ENCODE measurements at places on chromosomes 4 and X.
A peak's percentile ranks its signal among the peaks of the same experiment; 100 is the strongest.

DNA sequence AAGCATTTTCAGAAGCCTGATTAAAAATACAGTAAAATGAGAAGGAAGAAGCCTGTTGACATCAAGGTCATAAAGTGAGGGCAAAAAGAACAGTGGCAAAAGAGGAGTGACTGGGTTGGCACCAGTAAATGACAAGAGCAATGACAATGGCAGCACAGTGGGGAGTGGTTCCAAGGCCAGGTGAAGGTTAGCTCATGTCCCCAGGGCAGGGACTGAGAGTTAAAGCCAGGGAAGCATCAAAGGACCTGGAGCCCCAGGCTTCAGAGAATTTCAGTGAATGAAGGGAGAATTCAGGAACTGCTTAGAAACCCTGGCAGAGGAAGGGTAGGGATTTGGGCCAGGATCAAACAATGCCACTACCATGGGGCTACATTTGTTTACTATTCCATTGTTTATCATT lies 8.8 kb upstream of the PIGA start:
- no peak for DNase-seq

DNA sequence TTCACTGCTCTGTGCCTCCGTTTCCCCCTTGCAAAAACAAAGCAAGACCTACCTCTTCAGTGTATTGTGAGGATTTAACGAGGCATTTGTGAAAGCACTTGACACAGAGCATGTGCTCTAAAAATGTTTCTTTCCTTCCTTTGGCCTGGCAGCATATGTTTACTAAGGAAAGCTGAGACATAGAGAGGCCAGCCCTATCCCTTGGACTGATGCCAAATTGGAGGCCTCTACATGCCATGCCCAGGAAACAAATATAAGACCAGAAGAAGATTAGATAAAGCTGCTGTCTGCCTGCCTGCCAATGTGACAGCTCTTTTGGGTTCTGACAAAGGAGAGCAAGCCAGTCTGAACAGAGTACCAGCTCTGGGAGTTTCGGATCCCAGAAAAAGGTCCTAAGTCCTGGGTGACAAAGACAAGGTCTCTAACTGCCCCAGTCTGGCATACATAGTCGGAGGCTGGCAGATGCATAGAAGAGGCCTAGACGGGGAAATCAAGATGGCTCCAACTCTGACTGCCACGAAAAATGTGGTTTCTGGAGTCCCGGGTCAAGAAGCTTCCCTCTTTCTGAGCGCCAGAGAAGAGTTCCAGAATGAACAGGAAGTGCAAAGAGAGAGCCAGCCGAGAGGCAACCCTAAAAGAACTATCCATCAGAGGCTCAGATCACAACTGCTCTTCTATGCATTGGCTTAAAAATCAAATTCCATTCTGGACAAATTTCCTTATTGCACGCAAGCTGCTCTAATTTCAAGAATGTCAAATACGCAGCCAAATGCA lies 25.8 kb downstream of the OTUD6A start:
- peak; percentile 64 for DNase-seq

DNA sequence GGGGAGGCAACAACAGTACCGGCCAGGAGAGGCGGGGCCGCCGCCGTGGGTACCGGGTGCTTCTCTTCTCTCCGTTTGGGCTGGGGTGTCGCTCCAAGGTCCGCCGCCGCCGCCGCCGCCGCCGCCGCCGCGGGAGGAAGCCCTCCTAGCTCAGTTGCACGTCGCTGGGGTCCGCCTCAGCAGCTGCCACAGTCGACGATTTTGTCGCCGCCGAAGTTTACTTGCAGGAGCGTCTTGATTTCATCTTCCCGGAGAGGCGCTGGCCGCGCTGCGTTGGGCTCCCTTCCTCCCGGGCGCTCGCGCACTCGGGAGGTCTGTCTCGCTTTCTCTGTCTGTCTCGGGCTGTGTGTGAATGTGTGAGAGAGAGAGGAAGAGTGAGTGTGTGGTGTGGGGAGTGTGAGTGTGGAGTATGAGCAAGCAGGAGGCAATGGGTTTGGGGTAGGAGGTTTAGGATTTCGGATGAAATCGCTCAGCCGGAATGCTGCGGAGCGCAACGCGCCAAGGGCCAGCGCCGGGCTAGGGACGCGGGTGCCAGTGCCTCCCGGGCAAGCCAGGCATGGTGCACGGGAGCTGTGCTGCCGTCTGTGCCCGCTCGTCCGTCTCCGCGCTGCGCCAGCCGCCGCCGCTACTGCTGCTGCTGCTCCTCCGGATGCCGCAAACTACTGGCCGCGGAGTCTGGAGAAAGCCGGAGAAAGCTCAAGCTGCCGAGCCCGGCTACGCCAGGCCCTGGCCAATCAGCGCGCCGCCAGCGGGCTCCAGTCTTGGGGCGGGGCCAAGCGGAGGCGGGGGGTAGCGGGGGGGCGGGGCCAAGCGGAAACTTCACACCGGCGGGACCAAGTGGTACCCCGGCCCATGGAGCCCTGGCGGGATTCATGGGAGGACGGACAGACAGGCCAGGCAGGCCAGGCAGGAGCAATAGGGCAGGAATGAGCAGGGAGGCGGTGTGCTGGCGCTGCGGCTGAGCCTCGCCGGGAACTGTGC lies at the start of gene PCDH19:
Gene PCDH19, minus strand, starts transcription at position 664 of the 981 bp plus-strand sequence. CDS start 1,676 bp downstream, outside the sequence.
- DNase-seq: peak; percentile 37

DNA sequence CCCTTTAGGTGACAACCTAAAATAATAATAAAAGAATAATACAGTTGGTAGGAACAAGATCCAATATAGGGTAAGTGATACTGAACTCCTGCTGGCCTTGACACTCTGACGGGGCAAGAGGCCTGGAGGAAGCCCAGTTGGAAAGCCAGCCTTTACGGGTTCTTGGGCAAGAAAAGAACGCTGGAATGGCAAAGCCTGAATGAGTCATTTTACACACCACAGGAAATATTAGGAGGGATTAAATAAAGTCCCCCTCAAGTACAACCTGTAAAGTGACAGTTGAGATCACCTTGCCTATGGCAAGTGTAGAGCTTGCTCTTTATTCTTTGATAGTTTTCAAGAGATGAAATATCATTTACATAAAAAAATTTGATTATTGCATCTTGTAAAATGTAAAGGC lies 244.5 kb upstream of the TLL1 start:
- no peak for DNase-seq

DNA sequence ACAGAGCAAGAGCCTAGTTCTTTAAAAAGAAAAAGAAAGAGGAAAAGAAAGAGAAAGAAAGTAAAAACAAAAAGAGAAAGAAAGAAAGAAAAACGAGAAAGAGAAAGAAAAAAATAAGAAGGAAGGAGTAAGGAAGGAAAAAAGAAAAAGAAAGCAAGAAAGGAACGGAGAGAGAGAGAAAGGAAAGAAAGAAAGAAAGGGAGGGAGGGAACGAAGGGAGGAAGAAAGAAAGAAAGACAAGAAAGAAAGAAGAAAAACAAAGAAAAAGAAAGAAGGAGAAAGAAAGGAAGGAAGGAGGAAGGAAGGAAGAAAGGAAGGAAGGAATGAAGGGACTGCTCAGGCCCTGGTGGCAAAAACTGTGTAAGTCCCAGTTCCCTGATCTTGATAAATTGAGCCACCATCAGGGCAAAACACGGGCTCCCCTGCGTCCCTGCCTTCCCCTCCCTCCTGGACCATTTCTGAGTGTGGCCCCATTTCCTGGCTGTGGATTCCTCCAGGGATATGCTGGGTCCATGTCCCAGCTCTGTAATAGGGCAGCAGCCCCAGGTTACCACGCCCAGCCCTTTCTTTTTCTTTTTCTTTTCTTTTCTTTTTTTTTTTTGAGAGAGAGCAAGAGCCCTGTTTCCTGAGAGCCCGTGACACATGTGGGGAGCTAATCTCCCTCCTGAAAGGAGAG lies 44.8 kb downstream of the SHOX start:
- DNase-seq: no peak

DNA sequence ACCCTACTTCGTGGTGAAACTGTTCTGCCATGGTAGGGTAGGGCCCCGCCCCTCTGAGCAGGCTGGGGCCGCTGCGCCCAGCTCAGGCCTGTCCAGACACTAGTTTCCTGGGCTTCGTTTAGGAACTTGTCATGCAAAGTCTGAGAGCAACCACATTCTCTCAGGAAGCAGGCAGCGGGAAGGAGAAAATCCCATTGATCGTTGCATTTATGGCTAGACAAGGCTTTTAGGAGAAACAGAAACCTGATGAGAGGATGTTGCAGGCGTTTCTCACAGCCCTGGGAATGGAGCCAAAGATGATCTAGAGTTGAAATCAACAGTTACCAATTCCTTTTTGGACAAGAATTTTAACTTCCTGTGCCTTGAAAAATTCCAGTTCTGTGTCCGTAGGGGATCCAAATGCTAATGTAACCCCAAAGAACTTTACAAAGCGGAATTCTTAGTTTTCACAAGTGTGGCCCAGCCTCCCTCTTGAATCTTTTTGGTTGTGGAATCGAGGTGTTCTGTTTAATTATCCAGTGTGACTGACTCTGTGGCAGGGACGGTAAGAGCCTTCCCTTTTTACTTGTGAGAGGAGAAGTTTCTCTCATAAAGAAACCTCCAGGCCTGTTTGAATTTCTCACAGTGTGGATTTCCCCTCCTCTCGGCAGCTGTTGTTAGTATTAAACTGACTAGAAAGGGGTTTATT lies 4.5 kb upstream of the CXCL9 start:
- peak; percentile 71 for DNase-seq

GRCh38 chrX:46262304-46262703 lies 282.9 kb downstream of the ZNF674 start:
- DNase-seq: no peak

DNA sequence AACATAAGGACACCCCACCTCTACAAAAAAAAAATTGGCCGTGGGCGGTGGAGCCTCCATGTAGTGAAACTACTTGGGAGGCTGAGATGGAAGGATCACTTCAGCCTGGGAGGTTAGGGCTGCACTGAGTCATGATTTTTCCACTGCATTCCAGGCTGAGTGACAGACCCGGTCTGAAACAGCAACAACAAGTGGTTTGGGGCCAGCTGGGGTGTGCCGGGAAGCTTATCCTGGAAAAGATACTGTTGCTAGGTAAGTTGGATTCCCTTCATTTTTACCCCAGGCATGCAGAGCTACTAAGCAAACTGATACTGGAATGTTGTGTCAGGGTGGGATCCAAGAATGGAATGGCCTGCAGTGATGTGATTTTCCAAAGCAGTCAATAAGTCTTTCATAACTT lies 57.0 kb downstream of the XAGE2 start:
- peak; percentile 51 for DNase-seq

GRCh38 chr4:29082684-29083083 lies 1637.5 kb upstream of the PCDH7 start:
- no peak for DNase-seq

DNA sequence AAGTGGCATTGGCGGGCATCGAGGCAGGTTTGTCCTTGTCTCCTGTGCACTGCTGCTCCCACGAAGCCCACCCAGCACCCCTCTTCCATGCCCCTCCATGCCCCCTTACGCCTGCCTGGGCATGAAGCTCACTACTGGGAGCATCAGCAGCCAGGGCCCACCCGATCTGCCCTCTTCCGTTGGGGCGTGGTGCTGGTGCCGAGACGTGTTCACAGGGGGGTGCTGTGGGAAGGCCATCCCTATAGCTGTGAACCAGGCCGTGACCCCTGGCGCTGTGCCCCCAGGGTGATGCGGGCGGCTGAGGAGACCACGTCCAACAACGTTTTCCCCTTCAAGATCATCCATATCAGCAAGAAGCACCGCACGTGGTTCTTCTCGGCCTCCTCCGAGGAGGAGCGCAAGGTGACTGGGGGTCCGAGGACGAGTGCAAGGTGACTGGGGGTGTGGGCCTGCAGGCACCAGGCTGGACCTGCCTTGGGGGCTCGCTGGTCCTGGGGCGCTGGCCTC lies 19.3 kb upstream of the ADD1 start:
- no peak for DNase-seq

- DNase-seq: peak; percentile 18
Observed at GRCh38 chr4:111937368-111937767, 207.9 kb upstream of the FAM241A start.

DNA sequence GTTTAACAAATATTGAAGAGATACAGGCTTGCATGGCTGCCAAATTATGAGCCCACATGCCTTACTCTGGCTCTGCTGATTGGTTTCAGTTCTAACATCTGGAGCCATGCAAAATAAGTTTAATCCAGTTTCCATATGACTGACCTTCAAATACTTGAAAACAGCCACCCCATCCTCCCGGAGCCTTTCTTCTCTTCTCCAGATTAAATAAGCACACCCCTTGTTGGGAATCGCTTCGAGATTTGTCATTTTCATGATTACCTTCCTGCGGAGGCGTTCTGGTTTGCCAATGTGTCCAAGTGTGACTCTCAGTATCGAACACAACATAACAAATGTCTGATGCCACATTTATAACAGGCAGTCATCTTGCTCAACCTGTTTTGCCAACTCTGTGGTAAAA lies 101.6 kb upstream of the JADE1 start:
- DNase-seq: peak; percentile 44

- no peak for DNase-seq
Observed at GRCh38 chr4:120544838-120545237, 377.7 kb downstream of the PRDM5 start.

- no peak for DNase-seq
Observed at GRCh38 chr4:86129546-86129945, 230.3 kb downstream of the MAPK10 start.

- no peak for DNase-seq
Observed at GRCh38 chr4:146134761-146135445, 40.6 kb upstream of the LSM6 start.

DNA sequence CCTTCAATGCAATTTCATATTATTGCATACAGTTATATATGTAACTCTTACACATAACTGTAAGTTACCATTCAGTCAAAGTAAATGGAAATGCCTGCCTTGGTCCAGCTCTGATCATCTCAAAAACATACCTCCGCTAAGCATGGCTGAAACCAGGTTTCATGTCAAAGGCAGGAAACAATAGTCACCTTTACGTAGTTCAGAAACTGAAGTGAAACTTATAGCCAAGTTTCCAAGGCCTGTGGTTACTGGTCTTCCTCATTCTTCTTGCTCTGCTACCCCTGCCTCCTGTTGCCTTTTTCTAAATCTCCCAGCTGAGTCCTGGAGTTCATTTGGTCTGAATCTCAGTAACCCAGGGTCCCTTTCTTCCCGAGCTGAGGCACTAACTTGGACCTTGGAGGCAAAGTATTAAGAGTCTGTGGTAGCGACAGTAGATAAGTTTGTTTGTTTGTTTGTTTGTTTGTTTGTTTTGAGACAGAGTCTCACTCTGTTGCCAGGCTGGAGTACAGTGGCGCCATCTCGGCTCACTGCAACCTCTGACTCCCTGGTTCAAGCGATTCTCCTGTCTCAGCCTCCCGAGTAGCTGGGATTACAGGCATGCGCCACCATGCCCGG lies 30.8 kb downstream of the DAPP1 start:
- no peak for DNase-seq

GRCh38 chrX:19646282-19646681 lies 131.0 kb upstream of the MAP3K15 start:
- DNase-seq: no peak

GRCh38 chr4:129862461-129862860 lies 766.5 kb downstream of the C4orf33 start:
- DNase-seq: no peak

- no peak for DNase-seq
Observed at GRCh38 chr4:87006426-87006675, 71.5 kb downstream of the AFF1 start.

GRCh38 chr4:95049551-95050233 lies 291.9 kb downstream of the BMPR1B start:
- DNase-seq: peak; percentile 54

DNA sequence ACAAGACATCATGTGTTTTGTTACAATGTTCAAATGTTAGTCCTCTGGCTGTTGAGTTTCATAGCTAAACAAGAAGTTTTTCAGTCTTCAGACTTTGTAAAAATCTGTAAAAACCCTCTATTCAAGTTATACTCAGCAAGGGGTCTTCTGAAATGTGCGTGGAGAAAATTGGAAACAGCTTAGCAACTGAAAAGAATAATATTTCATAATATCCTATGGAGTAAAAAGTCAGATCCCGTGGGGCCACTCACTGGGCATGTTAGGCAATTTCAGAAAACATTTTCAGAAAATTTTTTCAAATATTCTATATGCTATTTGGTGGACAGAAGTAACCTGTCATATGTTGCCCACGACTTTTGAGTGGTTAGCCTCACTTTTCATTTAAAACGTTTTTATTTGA lies 118.3 kb downstream of the CORIN start:
- no peak for DNase-seq

Measured in fibroblast of lung (primary cell).